CD4-positive, alpha-beta T cell treated with Interleukin-1 beta for 1 hour (primary cell): ENCODE measurements at places on chromosomes 6 and 20.

DNA sequence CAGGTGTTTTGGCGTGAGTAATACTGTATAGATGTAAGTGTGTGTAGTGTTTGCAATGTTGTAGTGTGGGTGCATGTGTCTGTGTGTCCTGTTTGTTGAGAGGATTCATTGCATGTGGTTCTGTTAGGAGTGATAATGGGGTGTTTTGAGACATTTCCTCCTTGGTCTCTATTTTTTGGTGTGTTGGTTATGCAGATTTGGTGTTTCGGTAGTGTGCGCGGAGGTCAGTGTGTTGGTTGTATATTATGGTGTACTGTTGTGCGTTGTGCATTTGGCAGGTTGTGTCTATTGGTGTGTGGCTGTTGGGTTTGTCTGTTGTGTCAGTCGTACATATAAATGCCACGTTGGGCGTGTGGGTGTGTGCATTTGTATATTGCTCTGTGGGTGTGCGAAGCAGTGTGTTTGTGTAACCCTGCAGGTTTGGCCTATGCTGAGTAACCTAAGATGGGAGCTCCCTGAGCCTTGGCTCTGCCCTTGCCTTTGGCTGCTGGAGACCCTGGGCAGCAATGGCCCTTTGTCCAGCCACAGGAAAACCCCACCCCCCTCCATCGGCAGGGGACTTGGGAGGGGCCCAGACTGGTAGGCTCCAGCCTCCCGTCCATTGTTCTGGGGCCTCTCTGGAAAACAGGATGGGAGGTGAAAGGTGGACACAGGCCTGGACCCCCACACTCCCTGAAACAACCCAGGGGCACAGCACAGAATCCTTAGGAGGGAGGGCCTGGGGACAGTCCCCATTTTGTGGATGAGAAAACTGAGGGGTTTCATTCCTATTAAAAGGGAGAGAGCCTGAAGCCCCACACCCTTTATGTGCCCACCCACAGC lies 10.3 kb upstream of the ID1 start:
- DNase-seq = no peak

- no peak for DNase-seq
These were observed 255.9 kb upstream of the DEFB112 start for GRCh38 chr6:50305660-50306059.

DNA sequence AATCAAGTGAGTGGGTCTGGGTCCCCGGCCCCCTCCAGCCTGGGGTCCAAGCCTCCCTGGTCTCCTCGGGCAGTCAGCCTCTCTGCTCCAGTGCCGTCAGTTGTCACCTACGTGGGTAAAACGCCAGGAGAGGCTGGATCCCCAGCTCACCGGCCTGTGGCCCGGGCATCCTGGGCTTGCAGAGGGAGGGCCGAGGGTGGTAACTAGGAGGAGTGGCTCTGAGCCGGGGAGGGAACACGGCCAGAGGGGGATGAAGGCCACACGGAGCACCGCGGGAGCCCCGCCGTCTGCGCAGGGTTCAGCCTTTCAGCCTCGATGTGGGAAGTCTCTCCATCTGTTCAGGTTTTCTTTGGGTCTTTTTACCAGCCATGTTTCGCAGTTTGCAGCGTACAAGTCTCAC lies 29.5 kb upstream of the BHLHE23 start:
- no peak for DNase-seq

GRCh38 chr20:37764333-37764935 lies 70.6 kb downstream of the CTNNBL1 start:
- DNase-seq = no peak

- no peak for DNase-seq
These were observed 74.3 kb downstream of the ARID1B start for GRCh38 chr6:156851454-156851921.

GRCh38 chr20:64063389-64064144 lies 569 bp downstream of the TCEA2 start:
- no peak for DNase-seq

- no peak for DNase-seq
These were observed 176.4 kb downstream of the TFAP2B start for GRCh38 chr6:50995036-50995435.

GRCh38 chr20:44692932-44693480 lies 22.2 kb upstream of the CCN5 start:
- no peak for DNase-seq

GRCh38 chr6:108117427-108118358 lies 43.2 kb upstream of the OSTM1 start:
- DNase-seq = no peak

GRCh38 chr6:13733178-13733887 lies 21.7 kb upstream of the RANBP9 start:
- no peak for DNase-seq

DNA sequence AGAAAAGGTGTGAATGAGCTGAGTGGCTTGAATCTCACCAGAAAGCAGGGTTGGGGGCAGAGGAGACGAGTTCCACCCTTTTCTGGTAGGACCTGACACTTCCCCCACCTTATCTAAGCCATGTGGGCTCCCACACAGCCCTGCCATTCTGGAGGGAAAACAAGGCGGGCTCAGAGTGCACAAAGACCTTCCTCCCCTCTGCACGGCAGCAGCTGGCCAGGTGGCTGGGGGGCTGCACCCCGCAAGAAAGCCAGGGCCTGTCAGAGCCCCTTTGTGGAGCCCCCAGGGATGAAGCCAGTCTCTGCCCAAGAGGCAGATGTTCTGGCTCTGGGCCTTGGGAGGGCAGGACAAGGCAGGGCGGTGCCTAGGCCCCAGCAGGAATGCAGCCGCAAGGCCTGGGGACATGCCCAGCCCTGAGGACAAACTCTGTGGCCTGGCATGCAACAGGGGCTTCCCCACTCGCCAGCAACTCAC lies 48.4 kb upstream of the DSN1 start:
- no peak for DNase-seq

GRCh38 chr20:43949741-43950618 lies 35.3 kb downstream of the TOX2 start:
- DNase-seq = peak; percentile 70

DNA sequence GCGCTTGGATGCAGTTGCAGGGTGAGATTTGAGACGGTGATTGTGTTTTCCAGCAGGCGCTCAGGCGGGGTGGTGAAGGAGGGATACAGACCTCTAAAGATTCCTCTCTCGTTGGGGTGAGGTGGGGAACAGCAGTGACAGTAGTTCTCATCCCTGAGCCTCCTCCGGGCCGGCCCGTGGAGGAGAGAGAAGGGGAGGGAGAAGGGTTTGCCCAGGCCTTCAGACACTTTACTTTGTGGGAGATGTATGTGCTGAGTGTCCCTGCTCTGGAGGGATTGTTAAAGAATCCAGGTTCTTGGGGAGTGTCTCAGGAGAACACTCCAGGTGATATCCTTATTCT lies 41.0 kb downstream of the PSMB9 start:
- no peak for DNase-seq

DNA sequence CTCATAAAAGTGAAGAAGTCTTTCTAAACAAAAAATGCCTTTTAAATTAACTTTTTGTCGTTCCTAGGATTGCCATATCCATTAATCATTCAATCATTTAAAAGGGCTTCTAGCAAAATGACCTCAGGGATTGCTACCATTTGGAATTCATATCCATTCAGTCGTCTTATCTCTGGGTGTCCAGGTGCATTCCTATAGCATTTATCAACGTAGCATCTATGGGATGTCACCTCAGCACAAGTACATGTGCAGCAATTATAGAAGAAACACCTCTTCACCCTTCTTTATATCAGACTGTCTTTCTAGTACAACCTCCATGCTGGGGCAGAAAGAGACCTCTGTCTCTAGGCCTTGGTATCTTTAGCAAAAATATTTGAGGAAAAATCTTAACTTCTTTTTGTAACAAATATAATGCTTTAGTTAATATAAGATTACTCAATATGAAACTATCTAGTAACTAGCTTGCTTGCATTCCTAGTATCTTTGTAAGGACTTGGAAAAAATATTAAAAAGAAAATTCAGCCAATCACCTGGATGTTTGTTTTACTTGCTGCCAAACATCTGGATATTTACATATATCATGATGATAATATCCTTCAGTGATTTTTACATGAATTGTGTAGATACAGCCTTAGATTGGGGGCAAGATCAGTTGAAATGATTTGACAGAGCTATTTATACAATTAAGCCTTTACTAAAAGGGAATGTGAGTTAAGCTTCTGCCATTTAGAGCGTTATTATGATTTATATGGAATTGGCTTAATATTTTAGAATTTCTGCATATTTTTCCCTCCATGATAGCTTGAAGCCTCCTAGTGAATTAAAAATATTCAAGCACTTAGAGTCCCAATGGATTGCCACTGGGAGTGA lies 356.8 kb downstream of the HDGFL1 start:
- no peak for DNase-seq

DNA sequence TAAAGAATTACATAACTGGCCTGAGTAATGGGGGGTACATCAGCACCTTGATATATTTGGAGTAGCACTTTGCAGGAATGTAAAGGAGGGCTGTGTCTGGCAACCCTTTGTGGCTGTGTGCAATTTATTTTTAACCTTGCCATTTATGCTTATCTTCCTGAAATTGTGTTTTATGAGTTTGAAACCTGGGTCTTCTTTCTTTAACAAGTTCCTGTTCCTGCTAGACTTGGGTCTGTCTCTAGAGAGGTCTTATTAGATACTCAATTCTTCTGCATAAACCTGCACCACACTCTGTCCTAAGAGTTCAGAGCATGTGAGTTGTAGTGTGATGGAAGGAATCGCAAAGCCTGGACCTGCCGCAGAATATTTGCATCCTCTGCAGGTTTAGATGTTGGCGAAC lies 181.0 kb downstream of the JARID2 start:
- no peak for DNase-seq

GRCh38 chr6:17845598-17845997 lies 138.9 kb upstream of the NUP153 start:
- no peak for DNase-seq

GRCh38 chr20:21183722-21184121 lies 57.8 kb downstream of the KIZ start:
- no peak for DNase-seq

DNA sequence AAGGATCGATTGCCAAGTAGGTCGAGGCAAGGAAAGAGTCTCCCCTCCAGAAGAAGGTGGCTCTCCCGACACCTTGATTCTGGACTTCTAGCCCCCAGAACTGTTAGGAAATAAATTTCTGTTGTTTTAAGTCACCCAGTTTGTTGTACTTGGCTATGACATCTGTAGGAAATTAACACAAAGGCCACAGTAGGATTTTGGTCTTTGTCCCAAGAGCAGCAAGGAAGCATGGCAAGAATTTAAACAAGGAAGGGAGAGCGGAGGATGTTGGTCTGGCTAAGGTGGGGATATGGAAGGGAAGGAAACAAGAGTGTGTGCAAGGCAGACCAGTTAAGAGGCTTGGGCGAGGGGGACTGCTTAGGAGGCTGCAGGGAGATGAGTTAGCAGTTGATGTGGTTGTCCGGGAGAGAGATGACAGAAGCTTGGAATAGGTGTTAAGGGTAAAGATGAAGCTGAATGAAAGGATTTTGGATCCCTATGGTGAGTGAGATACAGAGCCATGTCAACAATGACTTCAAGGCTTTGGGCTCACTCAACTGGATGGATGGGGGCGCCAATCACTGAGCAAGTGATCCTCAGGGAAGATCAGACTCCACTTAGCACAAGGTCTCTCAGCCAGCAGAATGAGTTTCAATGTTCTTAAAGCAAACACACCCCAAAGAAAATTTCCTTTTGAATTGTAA lies 140.5 kb upstream of the ZNF217 start:
- no peak for DNase-seq

GRCh38 chr6:1075880-1076279 lies 236.0 kb upstream of the FOXQ1 start:
- no peak for DNase-seq

DNA sequence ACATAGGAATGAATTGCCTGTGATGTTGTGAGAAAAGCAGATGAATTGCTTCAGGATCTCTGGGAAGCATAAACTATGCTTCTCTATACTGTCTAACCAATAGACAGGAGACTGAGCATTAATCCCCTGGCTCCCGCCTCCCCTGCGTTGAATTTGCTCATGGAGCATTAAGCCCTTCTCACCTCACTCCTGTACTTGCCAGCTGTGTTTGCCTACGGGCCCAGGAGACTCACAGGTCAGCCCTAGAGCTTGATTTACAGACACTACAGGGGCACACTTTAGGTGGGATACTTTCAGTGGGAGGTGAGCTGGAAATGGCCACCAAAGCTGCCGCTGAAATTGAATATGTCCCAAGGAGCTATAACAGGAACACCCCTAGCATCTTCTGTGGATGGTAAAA lies 418.7 kb downstream of the CBLN4 start:
- no peak for DNase-seq

DNA sequence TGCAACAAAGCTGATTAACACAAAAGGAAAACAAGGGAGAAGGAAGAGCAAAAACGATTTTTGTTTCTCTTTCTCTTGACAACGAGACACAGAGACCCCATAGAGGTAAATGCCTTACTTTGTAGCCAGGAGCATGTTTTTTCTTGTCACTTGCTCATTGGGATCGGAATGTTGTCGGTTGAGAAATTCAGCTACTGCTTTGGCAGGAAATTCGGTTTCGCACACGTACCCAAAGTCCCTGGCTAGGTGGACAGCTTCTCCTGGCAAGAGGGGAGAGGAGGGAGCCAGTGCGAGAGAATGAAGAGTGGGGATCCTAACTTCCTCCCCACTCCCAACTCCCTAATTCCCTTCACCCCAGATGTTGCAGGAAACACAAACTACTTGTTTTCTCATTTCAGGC lies 14.5 kb downstream of the TFAP2A start:
- DNase-seq = no peak

DNA sequence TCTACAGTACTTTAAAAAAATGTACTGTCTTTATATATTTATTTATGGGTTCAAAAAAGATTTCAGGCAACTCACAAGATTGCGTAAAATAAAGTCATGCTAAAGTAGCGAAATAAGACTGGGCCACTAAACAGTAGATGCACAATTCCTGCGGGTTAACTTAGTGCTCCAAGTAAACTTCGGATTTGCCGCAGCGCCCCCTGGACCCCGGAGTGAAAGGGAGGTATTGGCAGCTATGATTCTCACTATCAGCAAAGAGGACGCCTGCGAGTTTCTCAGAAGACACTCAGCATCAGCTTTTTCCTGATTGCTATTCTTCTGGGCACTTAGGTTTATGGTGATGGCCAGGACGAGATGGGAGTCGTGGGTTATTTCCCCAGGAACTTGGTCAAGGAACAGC lies 1.4 kb downstream of the OTOR start:
- DNase-seq = no peak

DNA sequence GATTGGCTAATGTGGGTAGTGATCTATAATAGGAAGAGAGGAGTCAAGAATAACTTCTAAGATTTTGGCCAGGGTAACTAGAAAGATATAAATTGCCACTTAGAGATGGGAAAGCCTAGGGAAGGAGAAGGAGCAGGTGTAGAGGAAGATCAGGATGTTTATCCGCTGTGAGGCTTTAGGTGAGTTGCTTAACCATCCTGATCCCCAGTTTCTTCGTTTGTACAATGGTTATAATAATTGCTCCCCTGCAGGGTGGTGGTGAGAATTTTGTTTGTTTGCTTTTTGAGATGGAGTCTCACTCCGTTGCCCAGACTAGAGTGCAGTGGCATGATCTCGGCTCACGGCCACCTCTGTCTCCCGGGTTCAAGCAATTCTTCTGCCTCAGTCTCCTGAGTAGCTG lies 2.4 kb upstream of the MYMX start:
- no peak for DNase-seq

- no peak for DNase-seq
These were observed 329.3 kb downstream of the NRN1 start for GRCh38 chr6:5677219-5678000.

- DNase-seq = no peak
These were observed 472.9 kb upstream of the ZNF337 start for GRCh38 chr20:26169506-26169905.
